ENCODE measurements at places on chromosomes 7 and 10.

- no peak for DNase-seq
Observed at GRCh38 chr10:14173391-14173705, 157.4 kb downstream of the FRMD4A start.

DNA sequence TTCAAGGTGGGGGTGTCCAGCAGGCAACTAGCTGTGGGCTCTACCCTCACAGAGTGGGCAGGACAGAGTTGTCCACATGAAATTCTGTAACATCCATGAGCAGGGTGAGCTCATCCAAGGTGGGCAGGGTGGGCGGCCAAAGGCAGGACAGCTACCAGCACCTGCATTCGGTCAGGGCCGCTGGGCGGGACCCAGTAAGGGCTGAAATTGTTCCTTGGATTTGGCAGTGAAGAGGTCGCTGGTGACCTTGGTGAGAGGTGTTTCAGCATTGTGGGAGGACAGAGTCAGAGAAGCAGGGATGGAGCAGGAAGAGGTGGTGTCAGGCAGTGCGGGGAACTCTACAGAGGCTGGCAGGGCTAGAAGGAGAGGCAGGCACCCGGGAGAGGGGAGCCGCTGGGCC, 23.9 kb downstream of the ADCYAP1R1 start:
- no peak for DNase-seq

DNA sequence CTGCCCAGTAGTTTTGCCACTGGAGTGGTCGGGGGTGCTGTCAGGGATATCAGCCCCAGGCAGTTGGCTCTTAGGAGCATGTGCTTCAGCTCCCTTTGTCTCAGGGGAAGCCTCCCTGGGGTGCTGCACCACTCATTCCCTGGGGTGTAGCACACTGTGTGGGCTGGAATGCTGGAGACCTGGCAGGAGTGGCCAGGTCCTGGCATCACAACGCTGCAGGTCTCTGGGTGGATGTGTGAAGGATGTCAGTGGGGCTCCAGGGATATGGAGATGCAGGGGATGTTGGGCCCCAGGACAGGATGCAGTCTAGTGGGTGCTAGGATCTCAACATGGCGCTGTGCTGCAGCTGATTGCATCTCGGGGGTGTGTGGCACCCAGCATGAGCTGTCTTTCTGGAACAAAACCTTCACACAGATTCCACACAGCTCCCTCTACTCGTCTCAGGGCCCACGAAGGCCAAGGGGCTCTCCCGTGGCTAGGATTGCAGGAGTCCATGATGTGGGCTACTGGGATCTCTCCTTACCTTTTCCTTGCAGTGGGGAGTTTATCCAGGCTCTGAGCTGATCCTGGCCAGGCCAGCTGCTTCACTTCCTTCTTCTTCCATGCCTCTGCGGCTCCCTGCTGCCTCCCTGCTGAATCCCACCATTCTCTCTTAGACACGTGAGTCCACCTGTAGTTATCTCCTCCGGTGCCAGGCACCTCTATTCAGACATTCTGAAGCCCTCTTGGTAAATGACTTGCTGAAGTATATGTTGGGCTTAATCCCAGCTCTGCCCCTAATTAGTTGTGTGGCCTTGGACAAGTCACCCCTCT, 295.1 kb downstream of the RPS24 start:
- DNase-seq = no peak

GRCh38 chr7:29557954-29558353, 5.7 kb upstream of the PRR15 start:
- no peak for DNase-seq

GRCh38 chr7:154178895-154179294, 126.7 kb downstream of the DPP6 start:
- DNase-seq = no peak

DNA sequence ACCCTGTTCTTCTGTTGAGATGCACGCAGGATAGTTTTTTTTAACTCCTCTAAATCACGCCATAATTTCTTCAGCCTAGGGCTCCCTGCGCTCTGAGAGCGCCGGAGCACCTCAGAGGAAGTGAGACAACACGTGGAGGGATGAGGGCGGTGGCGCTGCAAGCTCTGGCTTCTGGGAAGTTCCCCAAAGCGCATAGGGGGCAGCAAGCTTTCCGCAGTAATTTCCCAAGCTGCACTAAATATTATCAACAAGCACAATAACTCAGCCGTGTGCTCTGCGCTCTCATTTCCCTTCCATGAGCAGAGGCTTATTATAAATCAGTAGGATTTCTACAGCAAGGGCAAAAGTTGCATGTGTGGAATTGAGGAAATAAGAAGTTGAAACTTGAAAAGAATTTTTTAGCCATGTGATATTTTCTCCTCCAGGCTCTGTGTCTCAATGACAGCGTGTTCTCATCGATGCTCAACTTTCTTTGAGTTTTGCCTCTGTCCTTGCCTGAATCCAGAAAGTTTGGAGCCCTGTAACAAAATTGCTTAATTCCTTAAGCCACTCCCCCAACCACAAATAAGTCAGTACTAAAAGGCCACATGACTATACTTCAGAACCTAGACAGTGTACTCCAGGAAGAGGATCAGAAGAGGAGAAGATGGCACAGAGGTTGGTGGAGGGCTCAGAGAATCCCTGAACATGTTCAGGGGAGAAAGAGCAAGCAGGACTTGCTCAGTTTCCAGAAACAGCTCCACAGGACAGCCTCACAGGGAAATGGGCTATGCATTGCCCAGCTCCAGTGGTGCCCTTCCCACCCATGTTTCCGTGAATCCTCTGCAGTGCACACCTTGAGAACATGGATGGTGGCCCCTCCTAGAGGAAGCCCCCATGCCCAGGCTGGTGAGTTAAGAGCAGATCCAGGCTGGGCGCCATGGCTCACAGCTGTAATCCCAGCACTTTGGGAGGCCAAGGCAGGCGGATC, 221.5 kb upstream of the GHITM start:
- DNase-seq = no peak

- no peak for DNase-seq
Observed at GRCh38 chr7:30390736-30391636, 87.6 kb downstream of the NOD1 start.

DNA sequence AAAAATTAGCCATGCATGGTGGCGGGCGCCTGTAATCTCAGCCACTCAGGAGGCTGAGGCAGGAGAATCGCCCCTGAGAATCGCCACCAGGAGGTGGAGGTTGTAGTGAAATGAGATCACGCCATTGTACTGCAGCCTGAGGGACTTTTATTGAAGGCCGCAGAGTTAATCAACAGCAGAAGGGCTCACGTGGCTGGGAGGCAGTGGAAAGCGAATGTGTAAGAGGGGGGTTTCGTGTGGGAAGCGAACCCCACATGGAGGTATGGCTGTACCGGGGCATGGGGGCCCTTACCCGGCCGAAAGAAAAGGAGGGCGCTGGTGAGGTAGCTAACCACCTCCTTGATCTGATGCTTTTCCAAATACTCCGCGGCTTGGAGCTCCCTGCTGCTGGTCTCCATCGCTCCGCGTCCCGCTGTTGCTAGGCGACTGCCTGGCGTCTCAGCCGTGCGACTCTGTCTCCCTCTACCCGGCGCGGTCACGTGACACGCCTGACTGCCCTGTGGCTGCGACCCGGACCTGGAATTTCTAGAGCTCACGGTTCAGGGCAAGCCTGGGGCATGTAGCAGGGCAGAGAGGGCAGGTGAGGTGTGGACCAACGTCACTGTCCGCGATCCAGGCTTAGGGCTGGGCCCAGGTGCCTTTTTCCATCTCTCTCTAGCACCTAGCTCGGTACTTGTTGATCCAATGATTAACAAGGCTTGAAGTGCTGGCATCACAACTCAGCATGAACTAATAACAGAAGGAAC, at the start of gene EFCAB10:
Gene EFCAB10 (minus strand): TSS at position 428 of the 746 bp plus-strand sequence. CDS start 30 bp downstream, at position 398.
- DNase-seq = no peak

DNA sequence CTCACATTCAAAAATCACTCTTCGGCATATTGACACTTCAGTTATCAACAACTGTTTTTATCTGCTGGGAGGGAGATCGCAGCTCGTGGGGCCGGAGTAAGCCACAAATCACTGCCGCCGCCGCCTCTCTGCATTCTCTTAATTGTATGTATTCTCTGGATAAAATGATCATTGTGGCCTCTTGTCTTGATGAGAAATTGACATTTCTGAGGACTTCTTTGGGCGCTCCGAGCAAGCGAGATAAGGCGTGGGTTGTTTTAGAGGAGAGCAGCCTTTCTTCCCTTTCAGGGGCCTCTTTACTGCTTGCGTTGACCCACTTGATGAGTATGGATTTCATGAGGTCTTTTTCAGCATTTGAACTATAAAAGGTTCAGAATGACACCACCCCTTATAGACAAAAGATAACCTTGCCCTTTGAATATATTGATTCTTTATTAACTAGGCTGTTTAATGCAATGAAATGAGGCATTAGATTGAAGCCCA, 130.6 kb downstream of the EBF3 start:
- no peak for DNase-seq
